Kidney epithelial cell (primary cell): ENCODE measurements at places on chromosomes 4 and X. TPM values are rescaled to one million over a fixed set of nuclear protein-coding genes. Genes with fewer than 3 reads are reported as not detected.

Gene CT45A2
- not detected in 2 replicates for total RNA-seq

Gene FDCSP
- total RNA-seq = not detected in 2 replicates

Gene SCLT1
- total RNA-seq = 6.4 and 6.5 TPM in 2 replicates

Gene ITIH6
- not detected in 2 replicates for total RNA-seq

DNA sequence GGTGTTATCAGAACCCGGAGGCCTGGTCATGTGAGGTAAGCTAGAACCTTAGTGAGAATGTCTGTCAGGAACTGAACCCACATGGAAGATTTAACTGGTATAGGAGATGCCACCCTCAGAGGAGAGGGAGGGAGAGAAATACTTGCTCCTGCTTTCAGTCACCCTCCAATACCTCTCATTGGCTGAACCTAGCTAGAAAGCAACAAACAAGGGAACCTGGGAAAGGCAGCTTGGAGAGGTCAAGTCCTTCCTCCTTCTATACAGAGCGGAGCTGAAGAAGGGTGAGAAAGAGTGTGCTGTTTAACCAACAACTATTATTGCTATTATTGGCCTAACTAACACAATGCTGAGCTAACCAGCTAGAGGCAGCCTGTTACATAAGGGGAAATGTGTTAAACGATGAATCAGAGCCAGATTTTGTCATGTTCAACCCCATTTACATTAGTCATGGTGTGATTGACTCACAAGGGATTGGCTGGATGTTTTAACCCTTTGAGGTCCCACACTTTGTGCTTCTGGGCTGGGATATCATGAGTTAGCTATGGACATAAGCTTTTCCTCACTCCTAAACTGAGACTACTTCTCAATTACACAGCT is 96.5 kb upstream of the ESX1 start:
- DNase-seq = peak; percentile 65

DNA sequence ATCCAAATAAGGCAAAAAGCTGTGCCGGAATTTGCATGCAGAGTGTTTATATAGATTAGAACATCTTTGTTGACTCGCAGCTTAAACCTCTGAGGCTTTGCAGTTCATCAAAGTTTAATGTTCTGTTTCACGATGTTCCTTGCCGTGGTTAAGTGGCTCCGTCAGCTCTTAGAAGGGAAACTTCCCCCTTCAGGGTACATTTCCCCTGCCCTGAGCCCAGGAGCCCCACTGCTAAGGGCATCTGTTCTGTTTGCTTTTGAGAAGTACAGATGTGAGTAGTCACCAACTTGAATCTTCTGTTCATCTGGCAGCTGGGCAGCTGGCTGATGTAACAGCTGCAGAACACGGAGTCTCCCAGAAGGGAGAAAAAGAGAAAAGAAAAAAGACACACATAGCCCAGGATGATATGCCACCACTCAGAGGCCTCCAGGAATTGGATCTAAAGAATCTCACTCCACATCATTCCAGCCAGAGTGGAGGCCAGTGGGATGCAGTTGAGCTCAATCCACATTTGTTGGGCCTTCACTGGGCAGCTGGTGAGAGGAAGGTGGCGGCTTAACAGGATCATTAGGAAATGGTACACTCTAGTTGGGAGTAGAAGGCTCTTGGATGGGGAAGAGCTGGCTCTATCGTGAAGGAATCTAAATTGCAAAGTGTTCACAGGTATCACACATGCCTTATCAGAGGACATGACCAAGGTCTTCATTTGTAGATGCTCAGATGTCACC is 178.7 kb upstream of the RBPJ start:
- DNase-seq = no peak
